Left ventricle myocardium superior (tissue), 1 donor: ENCODE measurements at places on chromosomes 3 and 15.

DNA sequence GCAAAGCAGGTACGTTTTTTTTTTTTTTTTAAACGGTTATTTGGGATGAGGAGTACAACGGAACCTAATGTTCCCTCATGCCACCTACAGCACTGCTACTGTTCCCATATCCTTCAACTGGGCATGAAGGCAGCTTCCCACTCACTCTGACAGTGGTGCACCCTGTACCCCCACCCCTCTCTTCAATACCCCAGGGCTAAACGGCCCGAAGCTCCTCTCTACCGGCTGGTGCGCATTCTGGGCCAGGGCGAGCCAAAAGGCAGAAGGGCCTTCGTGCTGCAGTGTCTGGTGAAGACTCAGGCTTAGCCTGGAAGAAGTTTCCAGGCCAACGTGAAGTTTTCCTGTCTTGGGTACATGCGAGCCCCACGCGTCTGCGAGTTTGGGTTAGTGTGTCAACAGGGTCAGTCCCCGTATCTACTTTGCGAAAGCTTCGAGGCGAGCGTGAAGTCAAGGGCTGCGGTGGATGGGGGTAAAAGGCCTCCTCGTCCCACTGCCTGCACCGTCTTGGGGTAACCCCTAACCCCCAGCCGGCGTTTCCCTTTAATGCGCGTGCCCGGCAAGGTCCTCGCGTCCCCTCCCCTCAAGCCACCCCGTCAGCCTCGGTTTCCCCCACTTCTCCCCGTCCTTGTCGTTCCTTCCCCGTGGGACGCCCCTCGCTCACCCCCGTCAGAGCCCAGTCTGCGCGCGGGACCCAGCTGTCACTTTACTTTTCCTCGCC, 765 bp upstream of the UBE2E2 start:
- no peak for DNase-seq

DNA sequence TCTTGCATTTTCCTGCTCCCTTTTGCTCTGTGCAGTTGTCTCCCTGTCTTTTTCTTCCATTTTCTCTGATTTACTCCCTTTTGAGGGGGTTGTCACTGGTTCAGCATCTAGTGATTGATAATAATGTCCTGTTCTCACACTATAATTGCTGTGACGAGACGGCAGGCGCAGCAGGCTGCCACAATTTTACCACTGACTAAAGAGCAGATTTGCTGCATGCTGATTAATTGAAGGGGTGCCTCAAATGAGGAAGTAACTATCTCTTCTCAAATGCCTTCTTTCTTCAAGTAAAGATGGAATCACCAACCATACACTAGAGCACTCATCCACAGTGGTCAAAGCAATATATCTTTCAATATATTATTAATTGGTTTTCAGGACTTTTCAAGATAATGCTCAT, 219.3 kb downstream of the CBLB start:
- no peak for DNase-seq

DNA sequence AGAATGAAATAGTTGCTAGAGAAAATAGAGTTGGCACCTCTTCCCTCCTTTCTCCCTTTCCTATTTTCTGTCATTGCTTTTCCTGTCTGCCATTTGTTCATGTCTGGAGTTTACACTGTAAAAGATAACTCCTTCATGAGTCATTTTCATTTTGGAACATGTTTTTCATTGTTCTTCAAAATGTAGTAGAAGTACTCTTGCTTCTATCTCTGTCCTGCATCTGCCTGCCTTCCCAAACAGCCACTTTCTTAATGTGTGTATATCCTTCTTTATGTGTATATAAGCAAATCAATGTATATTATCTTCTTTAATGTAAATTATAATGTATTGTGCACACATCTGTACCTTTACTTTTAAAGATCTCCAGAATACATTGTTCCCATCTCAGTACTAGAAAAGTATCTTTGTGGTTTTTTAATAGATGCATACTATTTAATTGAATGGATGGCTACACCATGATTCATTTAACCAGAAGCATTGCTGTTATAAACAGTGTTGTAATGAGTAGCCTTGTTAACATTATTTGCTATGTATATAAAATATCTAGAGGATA, 41.1 kb downstream of the TSC22D2 start:
- no peak for DNase-seq

GRCh38 chr3:23953523-23953922, 8.4 kb downstream of the NR1D2 start:
- no peak for DNase-seq

DNA sequence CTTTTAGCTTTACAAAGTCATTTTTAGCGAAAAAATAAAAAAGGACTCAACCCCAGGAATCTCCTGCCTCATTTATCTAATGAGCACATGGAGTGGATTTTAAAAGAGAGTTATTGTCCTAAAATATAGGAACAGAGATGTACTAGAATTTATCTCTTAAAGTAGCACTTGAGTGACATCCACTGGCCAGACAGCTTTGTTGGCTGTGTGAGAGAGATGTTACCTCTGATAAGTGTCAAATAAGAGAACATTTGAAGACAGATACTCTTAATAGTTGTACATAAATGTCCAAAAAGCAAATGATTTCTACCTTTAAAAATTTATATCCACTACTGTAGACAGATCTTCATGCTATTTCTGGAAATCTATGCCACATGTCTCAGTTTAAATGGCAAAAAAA, 12.3 kb upstream of the MFSD1 start:
- no peak for DNase-seq

DNA sequence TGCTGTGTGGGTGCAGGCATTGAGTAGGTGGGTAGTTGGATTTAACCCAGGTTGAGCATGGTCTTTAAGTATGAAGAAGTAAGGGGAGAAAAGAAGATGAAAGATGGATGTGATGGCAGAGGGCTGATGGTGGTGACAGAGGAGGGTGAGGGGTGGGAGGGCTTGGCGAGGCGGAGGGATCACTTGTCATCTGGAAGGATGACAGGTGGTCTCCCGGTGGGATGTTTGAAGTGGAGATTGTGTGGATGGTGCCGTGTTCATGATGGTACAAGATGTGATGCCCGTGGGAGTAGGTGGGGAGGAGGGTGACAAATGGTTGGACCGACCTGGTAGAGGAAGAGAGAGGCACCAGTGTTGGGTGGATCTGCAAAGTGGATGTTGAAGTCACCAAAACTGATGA, 208.8 kb downstream of the RPLP1 start:
- no peak for DNase-seq

DNA sequence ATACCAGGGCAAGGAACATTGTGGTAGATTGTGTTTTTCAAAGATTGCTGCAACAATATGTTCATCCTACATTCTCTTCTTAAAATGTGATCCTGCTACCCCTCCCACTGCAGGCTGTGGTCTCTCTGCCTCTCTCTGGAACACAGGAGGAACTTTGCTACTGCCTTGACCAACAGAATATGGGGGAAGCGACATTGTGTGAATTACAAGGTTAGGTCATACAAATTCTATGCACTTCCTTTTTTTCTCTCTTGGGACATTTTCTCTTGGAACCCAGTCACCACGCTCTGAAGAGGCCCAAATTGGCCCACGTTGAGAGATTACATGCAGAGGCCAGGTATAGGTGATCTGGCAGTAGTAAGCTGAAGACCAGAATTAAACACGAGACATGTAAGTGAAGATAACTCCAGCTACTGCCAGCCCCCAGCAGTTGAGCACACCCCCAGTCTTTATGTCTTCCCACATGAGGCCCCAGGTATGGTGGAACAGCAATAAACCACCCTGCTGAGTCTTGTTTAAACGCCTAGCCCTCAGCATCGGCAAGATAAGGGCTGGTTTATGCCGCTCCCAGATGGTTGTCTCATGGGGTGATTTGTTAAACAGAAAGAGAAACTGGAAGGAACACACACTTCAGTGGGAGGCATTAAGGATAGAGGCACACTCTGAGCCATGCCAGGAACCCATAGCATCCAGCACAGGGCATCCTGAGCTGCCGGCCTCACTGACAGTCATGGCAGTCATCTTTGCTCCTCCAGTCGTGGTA, 59.9 kb downstream of the FAM43A start:
- no peak for DNase-seq

DNA sequence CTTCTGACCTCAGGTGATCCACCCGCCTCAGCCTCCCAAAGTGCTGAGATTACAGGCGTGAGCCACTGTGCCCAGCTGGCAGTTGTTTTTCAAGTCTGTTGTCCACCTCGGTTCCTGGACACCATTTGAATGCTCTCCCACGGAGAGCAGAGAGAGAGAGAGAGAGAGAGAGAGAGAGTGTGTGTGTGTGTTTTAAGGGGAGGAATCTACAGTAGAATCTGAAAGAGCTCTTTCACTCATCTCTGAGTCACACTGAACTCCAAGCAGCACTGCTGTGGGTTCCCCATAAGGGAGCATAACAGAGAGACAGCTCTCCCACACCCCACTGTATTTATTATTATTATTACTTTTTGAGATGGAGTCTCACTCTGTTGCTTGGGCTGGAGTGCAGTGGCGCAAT, 156.6 kb downstream of the RPLP1 start:
- no peak for DNase-seq

- DNase-seq = no peak
These were observed 121.4 kb upstream of the ATP11B start for GRCh38 chr3:182671942-182672341.

GRCh38 chr15:87498560-87498959, 758.0 kb downstream of the NTRK3 start:
- DNase-seq = no peak

DNA sequence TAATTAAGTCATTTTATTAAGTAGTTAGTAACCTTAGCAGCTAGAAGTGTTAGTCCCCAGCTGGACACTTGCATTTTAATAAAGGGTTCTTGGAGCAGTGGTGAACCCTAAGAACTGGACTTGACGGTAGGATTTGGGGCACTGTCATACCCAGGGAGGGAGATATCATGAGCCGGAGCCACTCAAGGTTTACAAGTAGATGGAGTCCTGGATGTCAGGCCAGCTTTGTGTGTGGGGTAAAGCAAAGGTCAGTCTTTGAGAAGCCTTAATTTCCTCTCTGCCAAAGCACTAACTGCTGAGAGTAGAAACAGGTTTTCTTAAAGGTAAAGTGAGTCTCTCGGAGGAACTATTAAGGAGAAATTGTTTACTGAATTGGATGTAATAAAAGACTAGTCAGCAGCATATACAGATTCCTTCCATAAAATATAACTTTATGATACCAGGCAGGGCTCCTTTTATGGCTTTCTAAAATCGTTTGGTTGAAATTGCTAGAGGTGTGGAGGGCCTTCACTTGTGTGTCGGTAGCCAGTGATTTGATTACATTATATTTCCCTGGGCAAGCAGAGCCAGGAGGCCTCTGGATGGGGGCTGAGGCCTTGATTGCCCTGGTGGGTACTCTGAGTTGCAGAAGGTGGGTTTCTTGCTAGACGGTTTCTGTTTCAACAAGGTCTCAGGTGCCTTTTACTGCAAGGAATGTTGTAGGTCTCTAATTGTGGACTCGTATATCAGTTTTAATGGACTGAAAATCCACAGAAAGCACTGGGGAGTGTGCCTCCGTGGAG, 23.1 kb downstream of the SQOR start:
- DNase-seq = no peak

GRCh38 chr3:46609212-46609721, 3.1 kb upstream of the FAM240A start:
- DNase-seq = no peak

DNA sequence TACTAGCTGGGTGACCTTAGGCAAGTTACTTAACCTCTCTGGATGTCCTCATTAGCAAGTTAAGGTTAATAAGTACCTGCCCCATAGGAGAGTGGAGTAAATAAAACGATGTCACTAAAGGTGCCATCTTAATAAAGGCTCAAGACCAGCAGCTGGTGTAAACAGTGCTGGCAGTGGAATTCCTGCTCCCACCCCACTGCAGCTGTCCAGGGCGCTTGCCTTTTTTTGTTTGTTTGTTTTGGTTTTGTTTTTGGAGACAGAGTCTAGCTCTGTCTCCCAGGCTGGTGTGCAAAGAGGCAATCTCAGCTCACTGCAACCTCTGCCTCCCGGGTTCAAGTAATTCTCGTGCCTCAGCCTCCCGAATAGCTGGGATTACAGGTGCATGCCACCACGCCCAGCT, 28.9 kb downstream of the IDH3A start:
- DNase-seq = no peak

DNA sequence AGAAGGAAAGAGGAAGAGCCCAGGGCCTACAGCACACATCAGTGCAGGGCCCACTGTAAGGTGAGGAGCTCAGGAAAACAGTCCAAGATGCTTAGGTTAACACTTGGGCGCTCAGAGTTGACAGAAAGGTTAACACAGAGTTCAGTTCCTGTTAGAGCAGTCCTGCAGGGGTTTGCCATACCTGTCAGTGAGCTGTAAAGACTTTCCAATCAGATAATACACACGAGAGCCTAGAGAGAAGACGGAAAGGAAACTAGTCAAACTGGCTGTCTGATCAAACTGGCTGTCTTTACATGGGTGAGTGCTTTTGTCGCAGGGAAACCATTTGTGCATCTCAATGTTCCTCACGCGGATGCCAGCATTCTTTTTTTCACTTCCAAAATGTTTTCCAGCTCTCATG, 61.4 kb upstream of the ARHGEF26 start:
- no peak for DNase-seq

DNA sequence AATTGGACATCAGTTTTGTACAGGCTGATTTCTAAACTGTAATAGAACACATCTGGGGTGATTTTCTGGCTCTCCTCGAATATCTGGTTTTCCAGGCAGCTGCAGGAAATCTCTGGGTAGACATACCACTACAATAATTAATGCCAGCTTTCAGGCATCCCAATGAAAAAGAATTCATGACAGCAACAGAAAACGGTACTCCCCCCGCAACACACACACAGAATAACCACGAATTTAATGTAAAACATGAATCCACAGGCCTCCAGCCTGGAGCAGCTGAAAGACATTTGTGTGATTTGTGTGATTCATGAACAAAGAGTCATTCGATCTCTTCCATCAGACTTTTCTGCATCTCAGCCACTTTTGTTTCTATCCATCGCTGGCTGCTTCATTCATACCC, 262.2 kb downstream of the MAGI1 start:
- no peak for DNase-seq
